ENCODE measurements at places on chromosomes 5 and 9.
A peak's percentile ranks its signal among the peaks of the same experiment; 100 is the strongest.

DNA sequence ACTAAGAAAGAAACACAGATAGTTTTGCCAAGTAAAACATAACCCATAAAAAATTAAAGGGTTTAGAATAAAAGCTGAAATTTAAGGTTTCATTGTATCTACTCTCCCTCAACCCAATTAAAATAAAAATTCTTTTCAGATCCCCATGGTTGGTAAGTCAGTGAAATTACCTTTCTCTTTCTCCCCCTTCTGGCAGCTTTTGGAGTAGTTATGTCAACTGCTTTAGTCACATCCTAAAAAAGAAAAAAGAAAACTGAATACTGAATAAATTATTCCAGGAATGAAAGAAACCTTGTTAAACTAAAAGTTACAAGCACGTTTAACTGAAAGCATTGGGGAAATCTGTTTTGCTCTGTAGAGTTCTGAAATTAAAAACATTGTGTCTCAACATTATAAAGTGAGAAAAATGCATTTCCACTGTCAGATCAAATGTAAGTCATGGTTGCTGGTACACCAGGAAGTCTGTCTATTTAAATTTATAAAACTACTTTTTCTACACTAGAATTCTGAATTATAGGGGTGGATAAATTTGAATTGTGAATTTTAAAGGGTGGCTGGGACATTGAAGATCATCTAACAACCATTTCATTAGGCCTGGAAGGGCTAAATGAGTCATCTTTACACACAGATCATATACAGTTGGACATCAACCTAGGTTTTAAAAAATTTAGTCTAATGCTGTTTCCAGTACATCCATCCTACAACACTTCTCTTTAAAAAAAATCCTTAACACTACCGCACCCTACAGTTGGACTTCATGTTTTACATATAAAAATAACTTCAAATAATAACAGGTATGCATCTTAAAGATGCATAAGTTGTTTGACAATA is 24.7 kb downstream of the PSIP1 start:
- peak; percentile 24 for DNase-seq

- no peak for DNase-seq
Measured at GRCh38 chr9:109003116-109003515, 10.2 kb downstream of the CTNNAL1 start.

- no peak for DNase-seq
Measured at GRCh38 chr9:85527331-85528020, 214.3 kb downstream of the AGTPBP1 start.

GRCh38 chr5:32339198-32339597 is 26.5 kb upstream of the MTMR12 start:
- DNase-seq: no peak

GRCh38 chr5:140038373-140038957 is 4.6 kb downstream of the NRG2 start:
- DNase-seq: peak; percentile 59
